Stimulated activated CD8-positive, alpha-beta memory T cell treated with anti-CD3 and anti-CD28 coated beads, Interleukin-4, amount 100 ng/mL, for 4 hours (primary cell): ENCODE measurements at places on chromosomes 7 and 10.

GRCh38 chr7:92727755-92728154, 108.6 kb downstream of the CDK6 start:
- no peak for DNase-seq

DNA sequence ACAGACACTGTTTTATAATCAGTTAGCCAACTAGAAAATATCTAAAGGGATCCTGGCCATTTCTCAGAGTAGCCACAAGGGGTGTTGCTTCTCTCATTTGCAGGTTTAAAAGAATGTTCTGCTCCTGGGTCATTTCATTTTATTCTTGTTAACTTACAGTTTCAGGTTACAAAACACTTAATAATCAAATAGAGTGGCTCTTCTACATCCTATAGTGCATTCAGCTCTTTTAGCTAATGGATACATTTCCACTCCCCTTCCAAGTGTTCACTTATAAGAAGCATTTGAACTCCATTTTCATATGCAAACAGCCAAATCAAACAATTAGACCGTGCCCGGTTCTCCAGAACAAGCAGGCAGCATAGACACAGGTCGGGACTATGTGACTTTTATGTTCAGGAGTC, 117.5 kb downstream of the TRIL start:
- no peak for DNase-seq

- no peak for DNase-seq
Measured at GRCh38 chr10:1393481-1393880, 337.3 kb downstream of the WDR37 start.

- no peak for DNase-seq
Measured at GRCh38 chr10:11225935-11226334, 208.3 kb downstream of the CELF2 start.

GRCh38 chr7:117086788-117087187, 133.5 kb downstream of the ST7 start:
- no peak for DNase-seq

DNA sequence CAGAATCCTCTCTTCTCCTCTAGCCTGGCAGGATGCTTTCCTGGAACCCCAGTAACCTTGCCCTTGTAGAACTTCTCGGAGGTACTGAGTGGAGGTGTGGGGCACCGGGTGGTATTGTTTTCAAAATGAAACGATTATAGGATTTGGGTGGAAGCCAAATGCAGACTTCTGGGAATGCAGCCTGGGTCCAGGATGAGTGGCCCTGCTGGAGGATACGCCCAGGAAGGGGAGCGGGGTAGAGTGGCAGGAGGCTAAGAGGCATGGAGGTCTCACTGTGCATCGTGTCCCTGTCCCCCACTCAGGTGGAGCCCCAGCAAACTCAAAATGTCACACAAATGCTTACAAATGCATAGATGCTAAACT, 109.1 kb upstream of the PPIF start:
- DNase-seq, result no peak
